ENCODE measurements at places on chromosomes 7 and 10. TPM values are rescaled to one million over a fixed set of nuclear protein-coding genes. Genes with fewer than 3 reads are reported as not detected.

WDFY4 gene
- not detected for total RNA-seq

CD36 gene
- total RNA-seq = 4.3 TPM

- no peak for DNase-seq
Measured at GRCh38 chr10:6254201-6254600, 51.5 kb downstream of the PFKFB3 start.

- no peak for DNase-seq
Measured at GRCh38 chr7:155268211-155268610, 29.5 kb upstream of the INSIG1 start.

STOX1 gene
- total RNA-seq = under 0.01 TPM

- DNase-seq = no peak
Measured at GRCh38 chr7:77466450-77466849, 50.3 kb upstream of the GSAP start.

GRCh38 chr10:45280113-45280760, 35.2 kb downstream of the OR13A1 start:
- no peak for DNase-seq

- DNase-seq = peak; percentile 41
Measured at GRCh38 chr7:142880876-142881505, 4.6 kb downstream of the TRPV6 start.

CALML5 gene
- total RNA-seq = not detected

DNA sequence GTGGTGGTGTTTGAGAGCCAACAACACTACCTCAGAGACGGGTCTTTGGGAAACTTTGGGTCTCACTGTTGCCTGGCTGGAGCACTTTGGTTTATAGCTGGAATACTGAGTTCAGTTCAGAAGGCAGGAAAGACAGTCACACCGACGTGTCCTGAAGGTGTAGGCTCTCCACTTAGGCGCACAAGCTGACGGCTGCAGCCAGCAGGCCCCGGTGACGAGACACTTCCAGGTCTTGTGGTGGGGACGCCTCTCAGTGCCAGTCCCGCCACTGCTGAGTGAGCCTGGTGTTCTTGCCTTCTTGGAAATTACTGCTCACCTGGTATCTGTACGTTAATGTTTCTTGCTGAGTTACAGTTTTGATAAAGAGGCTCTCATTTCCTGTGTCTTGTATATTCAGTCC, 74.0 kb downstream of the WDR37 start:
- DNase-seq = no peak

EIF5AL1 gene
- 0.86 TPM for total RNA-seq

- no peak for DNase-seq
Measured at GRCh38 chr7:142130267-142130666, 18.7 kb downstream of the MGAM2 start.

GRCh38 chr10:59706851-59707797, 2.5 kb downstream of the SLC16A9 start:
- DNase-seq = no peak

- no peak for DNase-seq
Measured at GRCh38 chr10:90089719-90090118, 388.3 kb downstream of the KIF20B start.

GRCh38 chr7:130875265-130875741, 141.3 kb upstream of the KLF14 start:
- DNase-seq = peak; percentile 55

GRCh38 chr7:80960244-80960795, 41.5 kb upstream of the SEMA3C start:
- DNase-seq = no peak

DNA sequence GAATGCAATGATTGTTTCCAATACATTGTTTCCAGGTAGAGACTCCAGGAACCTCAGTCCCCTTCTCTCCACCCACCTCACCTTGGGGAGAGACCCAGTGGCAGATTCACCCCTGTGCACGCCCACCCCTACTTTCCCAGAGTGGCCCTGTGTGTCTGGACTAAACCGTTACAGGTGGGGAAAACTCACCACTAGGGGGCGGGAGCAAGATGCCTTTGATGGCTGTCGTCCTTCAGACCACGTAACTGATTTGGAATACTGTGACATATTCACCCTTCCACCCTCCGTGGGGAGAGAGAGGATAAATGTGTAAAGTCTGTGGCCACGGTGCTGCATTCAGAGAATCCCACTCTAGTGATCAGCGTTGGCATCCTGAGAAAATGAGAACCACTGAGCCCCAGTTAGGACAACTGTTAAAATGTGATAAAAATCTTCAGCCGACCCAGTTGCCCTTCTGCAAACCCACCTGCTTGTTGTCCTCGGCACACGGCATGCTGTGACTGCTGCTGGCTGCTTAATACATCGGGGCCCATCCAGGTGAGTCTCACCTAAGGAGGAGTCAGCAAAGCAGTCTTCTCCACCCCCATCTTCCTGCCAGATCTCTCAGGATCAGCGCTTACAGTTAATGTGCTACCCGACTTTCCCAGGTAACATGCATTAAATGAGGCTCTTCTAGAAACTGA, 41.5 kb upstream of the NMT2 start:
- DNase-seq = peak; percentile 73

SNCG gene
- total RNA-seq = 3.5 TPM

DNA sequence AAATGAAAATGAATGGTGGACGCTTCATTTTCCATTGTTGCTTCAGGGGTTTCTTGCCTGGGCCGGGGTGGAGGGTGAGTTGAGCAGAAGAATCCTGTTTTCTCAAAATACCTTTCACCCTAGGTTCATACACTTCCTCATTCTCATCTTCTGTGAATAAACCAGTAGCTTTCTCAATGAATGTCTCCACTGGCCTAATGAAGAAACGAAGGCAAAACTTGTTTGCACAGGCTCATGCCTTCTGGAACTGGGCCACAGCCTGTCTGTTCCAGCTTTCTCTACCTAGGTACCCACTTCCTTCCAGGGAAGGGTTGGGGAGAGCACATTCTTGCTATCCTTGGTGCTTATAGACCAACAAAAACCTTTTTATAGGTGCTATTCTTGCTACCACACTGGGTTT, 21.3 kb downstream of the STMP1 start:
- DNase-seq = no peak

GRCh38 chr7:20696803-20697333, 81.4 kb downstream of the ABCB5 start:
- DNase-seq = no peak

- DNase-seq = no peak
Measured at GRCh38 chr7:23074443-23075261, 30.9 kb upstream of the KLHL7 start.

DNA sequence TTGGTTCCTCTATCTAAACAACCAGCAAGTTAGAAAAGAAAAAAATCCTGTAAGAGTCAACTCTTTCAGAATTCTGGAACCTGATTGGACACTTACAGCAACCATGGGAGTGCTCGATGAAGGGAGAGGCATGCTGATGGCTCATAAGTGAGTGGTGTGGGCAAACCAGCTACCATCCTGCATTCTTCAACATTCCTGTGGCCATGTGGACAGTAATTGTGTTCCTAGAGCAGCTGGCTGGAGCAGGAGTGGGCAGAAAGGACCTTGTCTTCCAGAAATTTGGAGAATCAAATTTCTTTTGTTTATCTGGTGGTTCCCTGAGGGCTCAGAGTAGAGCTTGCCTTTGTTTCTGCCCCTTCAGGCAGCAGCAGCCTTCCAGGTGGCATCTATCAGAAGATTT, 22.5 kb upstream of the MYL7 start:
- DNase-seq = peak; percentile 80

GRCh38 chr7:121831801-121832200, 41.2 kb upstream of the PTPRZ1 start:
- DNase-seq = no peak

- peak; percentile 37 for DNase-seq
Measured at GRCh38 chr10:72692994-72693781, 1.2 kb downstream of the MCU start.

DNA sequence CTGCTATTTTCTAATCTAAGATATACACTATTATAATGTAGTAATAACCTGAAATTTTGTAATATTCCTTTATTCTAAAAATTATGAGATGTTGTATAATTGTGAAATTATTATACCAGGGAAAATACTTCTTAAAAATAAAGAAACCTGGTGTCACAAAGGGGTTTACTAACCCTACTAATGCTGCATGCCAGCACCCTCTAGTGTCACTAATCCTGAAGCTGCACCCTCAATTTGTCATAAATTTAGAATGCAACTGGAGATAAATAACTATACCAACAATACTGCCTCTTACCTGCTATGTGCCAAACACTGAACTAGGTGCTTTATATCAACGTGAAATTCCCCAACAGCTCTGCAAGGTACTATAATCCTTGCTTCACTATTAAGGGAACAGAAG, 30.8 kb downstream of the TM9SF3 start:
- peak; percentile 19 for DNase-seq

DNA sequence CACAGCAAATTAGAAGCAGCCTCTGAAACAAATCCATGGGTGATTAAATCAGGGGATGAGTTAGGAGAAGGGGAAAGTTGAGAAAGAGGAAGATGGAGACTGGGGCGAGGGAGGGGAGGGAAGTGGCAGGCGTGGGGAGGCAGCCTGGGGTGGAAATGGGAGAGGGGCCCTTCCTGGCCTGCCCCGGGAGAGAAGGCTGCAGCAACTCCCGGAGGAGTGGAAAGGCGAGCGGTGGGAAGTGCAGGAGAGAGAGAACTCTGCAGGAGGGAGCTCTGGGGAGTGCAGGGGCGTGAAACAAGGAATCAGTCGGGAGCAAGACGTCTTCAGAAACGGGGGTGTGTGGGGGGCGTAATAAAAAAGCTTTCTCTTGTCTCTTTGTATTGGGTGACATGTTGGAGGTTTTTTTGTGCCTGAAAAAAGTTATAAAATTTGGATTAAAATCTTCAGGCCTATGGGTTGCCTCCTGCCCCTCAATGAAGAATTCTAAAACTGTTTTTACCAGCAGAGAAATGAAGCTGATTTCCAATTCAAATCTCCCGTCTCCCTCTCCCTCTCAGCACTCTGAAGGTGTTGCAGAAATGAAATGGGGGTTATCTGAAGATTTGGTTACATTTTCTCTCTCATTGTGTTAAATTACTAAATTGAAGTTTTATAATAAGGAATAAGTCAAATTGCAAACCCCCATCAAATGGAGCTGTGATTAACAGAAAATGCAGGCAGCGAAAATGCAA, 4.7 kb upstream of the UNCX start:
- DNase-seq = no peak

DNA sequence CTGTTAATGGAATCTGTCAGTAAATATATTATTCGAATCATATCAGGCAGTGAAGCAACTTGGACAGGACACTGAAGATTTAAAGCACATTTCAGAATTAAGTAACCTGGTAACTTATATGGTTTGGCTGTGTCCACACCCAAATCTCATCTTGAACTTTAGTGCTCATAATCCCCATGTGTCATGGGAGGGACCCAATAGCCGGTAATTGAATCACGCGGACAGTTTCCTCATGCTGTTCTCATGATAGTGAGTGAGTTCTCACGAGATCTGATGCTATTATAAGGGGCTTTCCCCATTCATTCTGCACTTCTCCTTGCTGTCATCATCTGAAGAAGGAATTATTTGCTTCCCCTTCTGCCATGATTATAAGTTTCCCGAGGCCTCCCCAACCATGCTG, 83.2 kb upstream of the COL1A2 start:
- no peak for DNase-seq

- DNase-seq = no peak
Measured at GRCh38 chr10:120012566-120012965, 120.0 kb downstream of the SEC23IP start.

GRCh38 chr7:79622781-79623180, 169.3 kb upstream of the MAGI2 start:
- DNase-seq = no peak

ACTR3C gene
- 7.4 TPM for total RNA-seq

GRCh38 chr10:73552819-73553715, 38.1 kb downstream of the USP54 start:
- DNase-seq = no peak

DNA sequence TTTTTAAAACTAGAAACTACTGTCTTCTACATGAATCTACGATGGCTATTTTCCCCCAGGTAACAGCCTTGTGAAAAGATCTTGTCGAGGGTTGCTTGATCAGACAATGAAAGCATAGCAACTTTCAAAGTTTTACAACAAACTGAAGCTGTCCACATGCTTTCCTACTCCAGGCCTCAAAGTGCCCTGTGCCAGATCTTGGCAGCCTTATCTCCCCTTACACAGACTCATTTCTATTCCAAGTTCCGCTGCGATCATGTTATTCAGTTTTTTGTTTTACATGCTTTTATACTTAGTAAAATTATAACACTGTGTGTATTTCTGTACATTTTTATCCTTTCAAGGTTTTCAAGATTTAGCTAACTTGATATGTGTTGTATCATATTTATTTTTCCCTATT, 661.7 kb upstream of the SORCS1 start:
- no peak for DNase-seq

HOXA5 gene
- 7.4 TPM for total RNA-seq

DNA sequence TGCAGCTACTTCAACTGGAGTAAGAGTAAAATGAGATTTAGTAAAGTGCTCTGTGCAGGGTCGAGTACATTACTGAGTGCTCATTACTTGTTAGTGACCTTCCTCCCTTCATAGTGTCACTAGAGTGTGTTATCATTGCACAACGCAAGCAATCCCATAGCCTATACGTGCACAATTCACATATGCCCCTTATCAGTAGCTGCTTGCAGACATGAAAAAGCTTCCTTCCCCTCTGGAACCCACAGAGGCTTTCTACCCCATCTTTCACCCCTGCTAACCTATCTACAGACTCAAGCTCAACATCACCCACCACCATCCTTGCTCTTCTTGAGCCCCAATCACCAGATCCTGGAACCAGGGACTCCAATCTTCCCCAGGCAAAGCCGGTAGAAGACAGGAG, 59.3 kb downstream of the C7orf25 start:
- DNase-seq = no peak

DNA sequence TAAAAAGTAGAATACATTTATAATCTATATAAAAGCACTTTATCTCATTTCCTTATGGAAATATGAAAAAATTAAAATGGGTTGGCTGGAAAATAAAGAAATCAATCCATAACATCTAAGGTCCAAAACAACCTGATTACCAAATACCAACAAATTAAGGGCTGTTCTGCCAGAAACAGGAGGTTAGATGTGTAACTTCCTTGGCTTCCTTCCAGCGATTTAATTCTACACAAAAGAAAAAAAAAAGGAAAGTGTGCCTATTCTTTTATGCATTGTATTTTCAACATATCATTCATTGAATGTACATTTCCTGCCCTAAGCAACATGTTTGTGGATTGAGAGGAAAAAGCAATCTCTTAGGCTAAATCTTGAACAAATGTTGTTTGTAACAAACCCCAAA, 36.2 kb upstream of the USP6NL start:
- DNase-seq = no peak

DNA sequence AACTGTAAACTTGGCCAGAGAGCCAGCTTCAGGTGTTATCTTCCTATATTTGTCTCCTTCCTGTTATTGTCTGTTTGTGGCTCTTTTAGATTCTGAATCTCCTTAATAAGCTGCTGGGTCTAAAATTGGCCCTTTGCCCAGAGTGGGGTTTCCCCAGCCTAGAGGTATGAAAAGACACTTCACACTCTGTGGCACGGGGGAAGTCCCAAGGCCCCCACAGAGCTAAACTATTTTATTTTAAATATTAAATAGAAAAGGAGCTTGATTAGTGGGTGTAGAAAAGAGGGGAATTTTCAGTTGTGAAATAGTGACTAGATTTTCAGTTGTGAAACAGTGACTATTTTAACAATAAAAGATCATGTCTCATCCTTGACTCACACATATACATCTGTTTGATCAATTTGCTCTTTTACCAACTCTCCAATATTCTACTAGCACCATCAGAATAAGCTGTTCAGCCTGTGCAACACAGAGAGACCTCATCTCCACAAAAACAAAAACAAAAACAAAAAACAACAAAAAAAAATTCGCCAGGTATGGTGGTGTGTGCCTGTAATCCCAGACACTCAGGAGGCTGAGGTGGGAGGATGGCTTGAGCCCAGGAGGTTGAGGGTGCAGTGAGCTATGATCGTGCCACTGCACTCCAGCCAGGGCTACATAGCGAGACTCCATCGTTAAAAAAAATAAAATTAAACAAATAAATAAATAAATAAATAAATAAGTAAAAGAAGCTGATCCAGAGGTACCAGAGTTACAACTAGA, 24.9 kb upstream of the ADO start:
- no peak for DNase-seq

Measured in fibroblast of villous mesenchyme (primary cell).